ENCODE measurements at places on chromosomes 16 and 17.
A peak's percentile ranks its signal among the peaks of the same experiment; 100 is the strongest.

DNA sequence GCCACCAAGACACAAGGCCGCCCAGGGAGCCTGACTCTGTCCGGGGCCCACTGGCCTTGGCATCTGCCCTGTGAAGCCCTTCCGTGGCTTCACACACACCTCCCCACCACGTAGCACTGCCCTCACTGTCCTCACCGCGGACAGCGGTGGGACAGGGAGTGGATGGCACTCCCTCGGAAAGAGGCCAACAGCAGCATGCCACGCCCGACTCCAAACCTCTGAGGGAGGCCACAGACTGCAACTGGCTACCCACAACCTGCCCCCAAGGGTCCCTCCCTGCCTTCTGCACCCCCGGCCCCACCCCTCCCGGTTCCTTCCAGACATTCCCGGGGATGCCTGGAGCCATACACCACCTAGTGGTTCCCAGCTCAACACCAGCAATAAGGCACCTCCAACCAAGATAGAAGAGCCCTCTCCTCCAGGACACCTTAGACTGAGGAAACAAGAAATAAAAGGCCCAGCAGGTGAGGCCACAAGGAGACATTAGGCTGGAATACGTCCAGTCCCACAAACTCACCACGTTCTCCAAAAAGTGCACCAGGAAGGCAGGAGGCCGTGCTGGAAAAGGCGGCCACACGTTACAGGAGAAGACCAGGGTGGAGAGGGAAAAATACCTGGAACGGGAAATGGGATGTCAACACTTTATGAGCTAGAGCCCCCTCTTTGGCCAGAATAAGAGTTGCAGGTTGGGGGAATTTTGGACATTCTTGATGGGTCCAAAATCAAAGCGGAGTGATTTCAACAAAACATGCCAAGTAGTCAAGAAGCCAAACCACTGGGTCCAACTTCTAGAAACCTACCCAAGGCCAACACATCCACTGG lies 310.0 kb downstream of the SOX9 start:
- DNase-seq, result no peak

- DNase-seq, result no peak
Observed at GRCh38 chr17:73378974-73379470, 67.2 kb upstream of the CDC42EP4 start.

DNA sequence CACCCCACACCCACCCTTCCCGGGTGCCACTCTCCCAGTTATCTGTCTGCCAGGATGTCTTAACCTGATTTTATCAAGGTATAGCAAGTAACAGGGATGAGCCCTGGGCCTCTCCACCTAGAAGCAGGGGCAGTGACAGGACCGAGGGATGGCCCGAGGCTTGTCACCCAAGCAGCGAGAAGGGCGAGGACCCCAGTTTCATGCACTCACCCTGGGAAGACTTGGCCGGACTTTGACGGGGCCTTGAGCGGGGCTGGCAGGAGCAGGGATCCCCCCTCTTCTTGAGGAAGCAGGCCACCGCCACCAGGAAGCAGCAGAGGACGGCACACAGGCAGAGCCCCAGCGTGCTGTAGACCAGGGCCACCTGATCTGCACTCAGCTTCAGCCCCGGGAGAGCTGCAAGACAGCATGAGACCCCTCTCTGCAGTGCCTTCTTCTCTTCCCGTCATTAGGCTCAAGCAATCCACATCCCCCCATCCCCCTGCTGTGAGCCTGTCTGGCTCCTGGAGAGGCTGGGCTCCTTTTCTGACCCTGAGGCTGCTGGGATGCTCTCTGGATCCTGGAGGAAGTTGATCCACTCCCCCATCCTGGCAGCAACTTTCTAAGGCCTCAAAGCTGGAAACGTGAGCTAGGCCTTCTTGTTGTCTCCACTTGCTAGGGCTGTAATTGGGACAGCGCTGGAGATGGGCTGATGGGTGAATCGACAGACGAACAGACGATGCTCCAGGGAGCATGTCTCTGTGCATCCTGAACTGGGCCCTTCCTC lies 31.6 kb downstream of the TNFRSF13B start:
- no peak for DNase-seq

DNA sequence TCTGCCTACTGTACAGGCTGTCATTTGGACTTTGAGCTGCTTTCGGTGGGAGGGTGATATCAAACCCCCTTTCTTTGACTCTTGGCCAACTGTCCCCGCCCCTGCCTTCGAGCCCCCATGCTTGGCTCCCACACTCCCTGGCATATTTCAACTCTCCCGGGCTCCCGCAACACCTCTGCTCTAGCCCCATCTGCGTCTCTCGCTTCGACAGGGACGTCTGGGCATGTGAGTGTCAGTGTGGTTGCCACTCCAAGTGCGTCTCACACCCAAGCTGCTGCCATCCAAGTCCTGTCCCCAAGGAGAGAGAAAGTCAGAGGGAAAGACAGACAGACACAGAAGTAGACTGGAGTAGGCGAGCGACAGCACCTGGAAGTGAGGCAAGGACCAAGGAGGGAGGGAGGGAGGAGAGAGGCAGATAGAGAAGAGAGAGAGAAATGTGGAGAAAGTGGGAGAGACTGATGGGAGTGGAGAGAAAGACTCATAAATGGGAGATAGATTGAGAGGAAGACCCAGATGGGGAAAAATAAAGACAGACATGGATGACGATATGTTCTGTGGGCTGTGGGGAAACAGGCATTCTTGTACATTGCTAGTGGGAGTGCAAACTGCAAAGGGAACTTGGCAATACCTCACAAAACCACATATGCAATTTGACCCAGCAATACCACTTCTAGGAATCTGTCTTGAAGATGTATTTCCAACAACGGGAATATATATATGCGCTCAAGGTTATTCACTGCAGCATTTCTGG lies 11.8 kb downstream of the STARD3 start:
- peak; percentile 67 for DNase-seq

DNA sequence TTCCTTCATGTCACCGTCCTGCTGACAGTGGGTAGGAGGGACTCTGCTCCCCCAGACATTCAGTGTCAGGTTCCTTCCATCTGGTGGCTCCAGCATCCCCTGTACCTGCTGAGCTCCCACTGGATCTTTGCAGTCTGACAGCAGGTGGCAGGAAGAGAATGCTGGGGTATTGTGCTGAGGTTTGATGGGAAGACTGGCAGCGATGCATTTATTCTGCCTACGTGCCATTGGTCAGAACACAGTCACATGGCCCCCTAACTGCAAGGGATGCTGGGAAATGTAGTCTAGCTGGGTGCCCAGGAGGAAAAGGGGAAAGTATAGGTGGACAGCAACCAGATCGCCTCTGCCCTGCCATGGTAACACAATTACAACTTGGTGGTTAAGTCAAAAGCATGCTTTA lies 44.4 kb downstream of the IRX3 start:
- no peak for DNase-seq

- DNase-seq, result peak; percentile 82
Observed at GRCh38 chr17:12667299-12667958, 1.7 kb downstream of the MYOCD start.

DNA sequence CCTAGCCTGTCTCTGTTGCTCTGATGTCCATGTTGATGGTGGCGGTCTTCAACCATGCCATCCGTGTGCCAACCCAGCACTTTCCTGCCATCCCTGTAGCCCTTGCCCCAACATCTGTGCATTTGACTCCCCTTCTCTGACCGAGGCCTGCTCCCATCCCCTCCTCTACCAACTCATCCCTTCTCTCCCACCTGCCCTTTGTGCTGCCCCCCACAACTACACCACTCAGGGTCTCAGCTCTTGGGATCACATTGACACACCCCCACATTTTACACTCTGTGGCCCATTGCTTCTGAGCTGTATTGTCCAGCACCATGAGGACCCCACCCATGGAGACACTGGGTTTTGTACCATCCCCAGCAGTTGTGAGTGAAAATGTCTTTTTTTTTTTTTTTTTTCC lies 11.6 kb downstream of the HS3ST3B1 start:
- DNase-seq, result no peak

DNA sequence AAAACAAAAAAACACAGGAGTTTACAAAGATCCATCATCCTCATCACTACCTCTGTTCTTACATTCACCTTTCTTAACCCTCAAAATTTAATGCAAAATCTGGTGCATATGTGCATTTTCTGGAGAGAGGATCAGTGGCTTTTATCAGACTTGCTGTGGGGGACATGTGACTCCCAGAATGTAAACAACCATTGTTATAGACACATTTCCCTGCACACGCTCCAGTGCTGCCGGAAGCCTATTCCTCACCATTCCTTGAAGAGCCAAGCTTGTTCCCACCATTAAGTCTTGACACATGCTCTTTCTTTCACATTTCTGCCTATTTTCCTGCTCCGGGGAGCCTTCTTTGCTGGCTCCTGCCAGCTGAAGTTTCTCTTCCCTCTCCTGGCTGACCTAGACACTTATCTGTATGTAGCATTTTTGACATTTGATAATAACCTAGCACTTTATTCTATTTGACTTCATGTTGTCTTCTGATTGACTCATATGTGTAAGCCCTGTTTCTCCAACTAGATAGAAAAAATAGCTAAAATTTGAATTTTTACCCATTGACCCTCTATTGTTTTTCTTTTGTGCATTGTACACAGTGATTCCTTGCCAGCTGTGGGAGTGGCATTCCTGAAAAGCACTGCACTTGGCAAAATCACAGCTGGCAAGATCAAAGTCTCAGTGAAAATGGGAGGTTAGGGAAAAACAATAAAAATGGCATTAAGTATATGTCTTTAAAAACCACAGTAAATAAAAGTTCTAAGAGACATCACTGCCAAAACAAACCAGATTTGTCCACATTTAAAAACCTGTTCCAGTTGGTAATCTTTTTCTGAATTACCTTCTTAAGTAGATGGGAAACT lies 76.8 kb upstream of the CIBAR2 start:
- no peak for DNase-seq

GRCh38 chr16:85567101-85567866 lies 45.8 kb upstream of the GSE1 start:
- no peak for DNase-seq

DNA sequence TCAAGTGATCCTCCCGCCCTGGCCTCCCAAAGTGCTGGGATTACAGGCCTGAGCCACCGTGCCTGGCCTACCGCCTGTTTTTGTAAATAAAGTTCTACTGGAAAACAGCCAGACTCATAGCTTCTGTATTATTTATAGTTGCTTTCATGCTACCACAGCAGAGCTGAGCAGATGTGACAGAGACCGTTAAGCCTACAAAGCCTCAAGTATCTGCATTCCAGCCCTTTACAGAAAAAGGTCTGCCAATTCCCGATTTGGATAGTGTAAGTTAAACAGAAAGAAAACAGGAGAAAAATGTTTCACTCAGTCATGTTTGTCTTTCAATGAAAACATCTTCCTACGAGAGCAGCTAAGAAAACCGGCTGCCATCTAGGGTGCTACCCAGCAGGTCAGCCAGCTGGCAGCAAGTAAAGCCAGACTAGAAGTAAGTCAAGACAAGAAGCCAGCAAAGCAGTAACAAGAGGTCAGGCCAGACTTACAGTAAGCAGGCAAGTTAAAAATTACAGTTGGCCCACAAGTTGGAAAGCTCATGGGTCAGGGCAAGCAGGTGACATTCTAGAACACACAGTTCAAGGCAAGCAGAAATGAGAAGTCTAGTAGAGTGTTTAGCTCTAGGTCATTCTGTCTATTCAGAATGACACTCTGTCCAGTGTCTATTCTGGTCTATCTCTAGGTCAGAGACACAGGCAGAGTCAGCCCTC lies 17.7 kb downstream of the NCBP3 start:
- DNase-seq, result no peak

GRCh38 chr16:82991966-82992675 lies 365.4 kb downstream of the CDH13 start:
- no peak for DNase-seq

DNA sequence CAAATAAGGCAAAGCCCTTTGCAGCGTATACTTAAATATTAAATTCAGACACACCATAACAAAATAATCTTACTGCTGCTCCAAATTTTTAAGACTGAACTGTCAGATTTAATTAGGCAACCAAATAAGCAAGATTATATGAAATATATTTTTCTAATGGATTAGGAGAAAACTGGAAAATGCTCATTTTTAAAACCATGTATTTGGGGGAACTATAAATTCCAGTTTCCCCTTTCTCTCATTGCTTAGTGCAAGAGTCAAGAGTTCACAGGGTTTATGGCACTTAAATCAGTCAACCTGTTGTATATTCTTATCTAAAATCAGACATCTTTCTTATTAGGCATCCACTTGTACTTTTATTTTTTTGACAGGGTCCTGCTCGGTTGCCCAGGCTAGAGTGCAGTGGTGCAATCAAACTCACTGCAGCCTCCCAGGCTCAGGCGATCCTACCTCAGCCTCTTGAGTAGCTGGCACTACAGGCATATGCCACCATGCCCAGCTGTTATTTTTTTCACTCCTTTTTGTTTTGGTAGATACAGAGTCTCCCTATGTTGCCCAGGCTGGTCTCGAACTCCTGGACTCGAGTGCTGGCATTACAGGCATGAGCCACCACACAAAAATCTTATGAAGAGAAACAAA lies 2.1 kb upstream of the KANSL1 start:
- DNase-seq, result no peak

DNA sequence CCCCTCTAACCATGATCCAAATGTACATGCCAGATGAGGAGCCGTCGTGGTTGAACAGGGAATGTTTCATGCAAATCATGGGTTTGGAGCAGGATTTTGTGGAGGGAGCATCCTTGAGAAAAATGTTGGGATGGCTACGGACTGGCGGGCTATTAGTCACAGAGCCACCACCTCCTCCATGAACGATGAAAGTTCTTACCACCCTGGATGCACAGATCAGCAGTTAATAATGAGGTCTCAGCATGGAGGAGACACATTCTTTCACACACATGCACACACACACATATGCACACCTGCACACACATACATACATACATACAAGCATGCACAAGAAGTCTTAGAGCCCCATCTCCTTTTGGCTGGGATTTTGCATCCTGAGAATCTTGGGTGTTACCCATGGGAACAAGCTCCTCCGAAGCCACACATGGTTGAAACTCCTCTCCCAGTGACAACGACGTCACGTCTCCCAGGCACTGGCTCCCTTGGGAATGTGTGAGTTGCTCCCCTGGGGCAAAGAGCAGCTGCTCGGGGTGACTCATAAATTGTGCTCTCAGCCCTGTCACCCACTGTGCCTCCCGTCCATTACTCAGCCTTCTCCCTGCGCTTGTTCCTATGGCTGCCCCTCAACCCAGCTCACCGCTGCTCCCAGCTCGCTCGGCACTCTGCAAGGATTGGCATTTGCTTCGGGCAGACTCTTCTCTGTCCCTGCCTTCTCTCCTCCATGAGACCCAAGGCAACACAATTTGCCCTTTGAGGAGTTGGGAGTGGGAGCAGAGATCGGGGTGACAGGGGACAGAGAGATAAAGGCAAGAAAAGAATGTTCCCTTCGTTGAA lies 344.6 kb downstream of the SOX9 start:
- DNase-seq, result peak; percentile 82

Measured in fibroblast of skin of right biceps (primary cell).